Hippocampal formation (tissue), 2 donors: ENCODE measurements at places on chromosomes 6 and 20.

- DNase-seq = no peak
These were observed 10.5 kb downstream of the SYTL3 start for GRCh38 chr6:158660333-158660754.

DNA sequence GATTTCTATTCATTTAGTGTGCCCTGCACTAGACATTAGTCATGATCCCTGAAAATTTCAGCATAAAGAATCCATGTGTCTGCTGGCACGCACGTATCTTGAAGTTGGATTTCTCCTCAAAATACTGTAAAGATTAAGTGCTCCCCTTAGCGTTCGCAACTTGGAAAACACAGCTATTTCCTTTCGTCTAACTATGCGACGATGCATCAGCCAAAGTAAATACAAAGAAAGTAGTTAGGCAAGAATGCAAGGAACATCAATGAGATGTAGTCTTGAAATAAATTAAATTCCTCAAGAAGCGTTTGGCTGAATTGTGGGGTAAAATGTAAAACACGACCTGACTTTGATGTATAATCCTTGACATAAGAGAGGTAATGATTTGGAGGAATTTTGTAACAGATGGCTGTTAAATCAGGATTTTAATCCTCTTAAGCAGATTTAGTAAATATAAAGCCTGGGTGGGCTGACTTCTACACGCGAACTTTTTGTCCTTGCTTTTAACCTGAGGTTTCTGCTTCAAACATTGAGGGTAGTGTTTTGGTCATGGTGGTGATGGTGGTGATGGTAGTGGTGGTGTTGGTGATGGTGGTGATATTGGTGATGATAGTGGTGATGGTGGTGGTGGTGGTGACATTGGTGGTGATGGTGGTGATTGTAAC lies 88.2 kb downstream of the FOXF2 start:
- no peak for DNase-seq

DNA sequence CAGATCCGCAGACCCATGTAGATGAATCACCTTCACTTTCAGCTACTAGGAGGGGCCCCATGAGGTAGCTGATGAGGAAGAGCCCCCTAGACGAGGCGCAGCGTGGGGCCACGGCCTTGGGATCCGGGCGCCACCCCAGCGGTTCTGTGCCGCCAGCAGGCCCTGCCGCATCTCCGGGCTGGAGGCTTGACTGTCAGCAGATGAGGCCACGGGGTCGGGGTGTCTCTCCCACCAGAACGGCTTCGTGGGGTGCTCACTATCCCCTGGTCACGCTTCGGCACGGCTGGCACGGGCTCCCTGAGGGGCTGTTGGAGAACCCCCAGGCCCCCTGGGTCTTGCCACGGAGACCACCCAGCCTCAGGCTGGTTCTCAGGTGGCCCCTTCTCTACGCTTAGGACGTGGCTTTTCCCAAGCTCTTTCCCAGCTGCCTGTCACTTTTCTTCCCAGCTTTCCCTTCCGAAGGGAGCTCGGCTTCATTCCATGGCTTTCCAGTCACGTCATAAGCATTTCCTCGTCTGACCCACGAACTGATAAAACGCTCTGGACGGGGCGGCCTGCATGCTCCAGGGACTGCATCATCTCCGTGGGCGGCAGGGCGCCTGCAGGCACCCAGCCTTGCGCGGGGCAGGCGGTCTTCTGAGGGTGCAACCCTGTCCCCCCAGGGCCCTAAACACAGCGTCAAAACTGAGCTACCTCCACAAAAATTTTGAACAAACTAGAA lies 85.9 kb downstream of the THBS2 start:
- no peak for DNase-seq

- no peak for DNase-seq
These were observed 4.9 kb upstream of the TBX18 start for GRCh38 chr6:84769306-84769705.

GRCh38 chr6:96836631-96837080 lies 621 bp downstream of the GPR63 start:
- DNase-seq = no peak

DNA sequence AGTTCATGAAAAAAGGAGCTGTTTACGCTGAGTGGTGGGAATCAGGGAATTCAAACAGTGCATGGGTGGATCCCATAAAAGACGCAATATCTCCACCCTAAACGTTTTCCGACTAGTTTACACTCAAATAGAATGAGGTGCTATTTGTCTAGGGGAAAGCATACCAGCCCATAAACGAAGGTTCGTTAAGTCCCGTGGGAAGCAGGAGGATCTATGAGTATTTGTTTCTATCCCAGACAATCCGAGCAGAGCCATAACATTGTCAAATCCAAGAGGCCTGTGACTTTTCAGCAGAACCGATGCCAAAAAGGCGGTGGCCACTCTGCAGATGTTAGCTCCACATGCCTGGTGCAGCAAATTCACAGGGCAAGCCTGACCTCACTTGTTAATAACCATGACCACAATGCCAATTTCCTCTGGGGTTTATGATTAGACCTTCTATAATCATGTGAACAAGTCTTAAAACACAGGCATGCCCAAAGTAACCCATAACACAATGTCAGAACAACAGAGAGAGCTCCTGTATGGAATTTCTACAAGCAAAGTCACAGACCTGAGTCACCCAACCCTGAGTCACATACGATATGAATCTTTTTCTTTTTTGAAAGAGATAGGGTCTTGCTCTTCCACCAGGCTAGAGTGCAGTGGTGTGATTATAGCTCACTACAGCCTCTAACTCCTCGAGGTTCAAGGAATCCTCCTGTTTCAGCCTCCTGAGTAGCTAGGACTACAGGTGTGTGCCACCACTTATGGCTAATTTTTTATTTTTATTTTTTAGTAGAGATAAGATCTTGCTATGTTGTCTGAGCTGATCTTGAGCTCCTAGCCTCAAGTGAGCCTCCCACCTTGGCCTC lies 123.3 kb downstream of the KIF13A start:
- DNase-seq = peak; percentile 51

DNA sequence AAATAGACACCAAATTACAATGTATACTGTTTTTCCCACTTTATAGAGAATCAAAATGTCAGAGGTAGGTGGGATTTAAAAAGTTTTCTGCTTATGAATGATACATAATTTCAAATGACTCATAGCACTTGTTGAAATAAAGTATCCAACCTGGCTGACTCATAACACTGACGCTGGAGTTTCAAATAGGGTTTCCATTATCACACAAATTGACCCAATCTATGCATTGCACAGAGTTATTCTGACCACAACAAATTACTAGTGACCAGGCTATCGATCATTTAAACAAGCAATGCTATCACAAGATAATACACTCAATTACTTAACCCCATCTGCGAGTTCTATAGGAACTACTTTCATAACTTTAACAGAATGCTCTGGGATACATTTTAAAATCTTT lies 31.9 kb upstream of the PRELID3B start:
- no peak for DNase-seq
